NCI-H187 (cell line): ENCODE measurements at places on chromosomes 1 and 21.

DNA sequence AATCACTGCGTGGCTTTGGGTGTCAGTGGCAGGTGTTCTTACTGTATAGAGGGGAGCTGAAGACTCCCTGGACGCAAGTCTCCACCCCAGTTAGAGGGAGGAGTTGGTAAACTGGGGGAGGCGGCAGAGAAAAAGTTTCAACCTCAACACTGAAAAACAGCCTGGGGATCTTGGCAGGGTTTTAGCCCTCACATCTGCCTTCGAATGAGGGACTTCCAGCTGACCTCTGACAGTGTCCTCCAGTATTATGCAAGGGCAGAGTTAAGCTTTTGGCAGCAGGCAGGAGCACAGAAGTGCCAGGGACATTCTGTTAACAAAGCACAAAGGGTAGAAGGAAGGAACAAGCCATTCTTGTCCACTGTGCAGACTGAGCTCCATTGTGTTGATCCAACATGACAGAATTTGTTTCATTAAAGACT, 41.2 kb upstream of the RAB4A start:
- no peak for DNase-seq

- DNase-seq = no peak
Observed at GRCh38 chr1:115090186-115090490, 835 bp upstream of the TSPAN2 start.

GRCh38 chr1:84756001-84756400, 65.7 kb upstream of the SSX2IP start:
- no peak for DNase-seq

- DNase-seq = no peak
Observed at GRCh38 chr1:63829349-63830327, 55.8 kb downstream of the ROR1 start.

DNA sequence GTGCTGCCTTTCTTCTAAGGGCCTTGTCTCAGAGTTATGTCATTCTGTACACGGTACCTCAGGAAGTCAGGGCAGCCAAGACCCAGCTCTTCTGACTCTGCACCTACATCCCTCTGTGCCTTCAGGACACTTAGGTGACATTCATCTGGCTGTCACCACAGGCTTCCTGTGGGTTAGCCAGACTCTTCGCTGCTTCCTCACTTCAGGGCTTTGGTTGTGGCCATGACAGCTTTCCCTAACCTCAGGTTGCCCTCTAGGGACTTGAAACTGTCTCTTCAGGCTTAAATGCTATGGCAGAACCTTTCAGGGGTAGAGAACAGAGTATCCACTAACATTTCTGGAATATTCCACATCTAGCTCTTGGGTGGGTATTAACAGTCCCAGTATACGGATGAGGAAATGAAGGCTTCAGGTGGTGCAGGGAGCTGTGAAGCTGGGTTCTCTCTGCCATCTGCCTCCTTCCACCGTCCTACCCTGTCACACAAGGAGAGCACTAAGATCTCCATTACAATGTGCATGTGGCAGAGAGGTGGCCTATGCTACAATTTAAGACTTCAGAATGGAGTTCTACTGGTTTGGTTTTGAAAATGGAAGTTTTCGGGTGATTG, 9.9 kb downstream of the TSSK3 start:
- DNase-seq = no peak

DNA sequence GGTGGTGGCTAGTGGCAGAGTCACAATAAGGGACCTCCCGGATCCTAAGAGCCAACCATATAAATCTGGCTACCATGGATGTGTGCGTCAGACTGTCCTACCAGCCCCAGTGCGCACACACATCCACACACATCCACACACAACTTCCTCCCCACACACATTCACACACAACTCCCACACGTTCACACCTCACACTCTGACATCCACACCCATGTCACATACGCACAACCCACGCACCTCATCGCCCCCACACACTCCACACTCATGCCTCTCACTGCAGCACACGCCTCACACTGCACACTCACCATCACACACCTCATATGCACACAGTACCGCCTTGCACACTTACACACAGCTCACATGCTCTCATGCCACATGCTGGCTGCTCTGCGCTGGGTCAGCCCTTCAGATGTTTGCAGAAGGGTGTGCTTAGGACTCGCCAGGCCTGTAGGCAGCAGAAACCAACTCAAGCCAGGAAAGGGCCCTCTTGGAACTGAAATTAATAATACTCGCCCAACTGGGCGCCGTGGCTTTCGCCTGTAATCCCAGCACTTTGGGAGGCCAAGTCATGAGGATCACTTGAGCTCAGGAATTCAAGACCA, 3.0 kb downstream of the LDLRAD2 start:
- DNase-seq = no peak

GRCh38 chr21:16620786-16621320, 891.1 kb downstream of the USP25 start:
- no peak for DNase-seq

GRCh38 chr1:116850436-116850835, 59.3 kb upstream of the PTGFRN start:
- no peak for DNase-seq

DNA sequence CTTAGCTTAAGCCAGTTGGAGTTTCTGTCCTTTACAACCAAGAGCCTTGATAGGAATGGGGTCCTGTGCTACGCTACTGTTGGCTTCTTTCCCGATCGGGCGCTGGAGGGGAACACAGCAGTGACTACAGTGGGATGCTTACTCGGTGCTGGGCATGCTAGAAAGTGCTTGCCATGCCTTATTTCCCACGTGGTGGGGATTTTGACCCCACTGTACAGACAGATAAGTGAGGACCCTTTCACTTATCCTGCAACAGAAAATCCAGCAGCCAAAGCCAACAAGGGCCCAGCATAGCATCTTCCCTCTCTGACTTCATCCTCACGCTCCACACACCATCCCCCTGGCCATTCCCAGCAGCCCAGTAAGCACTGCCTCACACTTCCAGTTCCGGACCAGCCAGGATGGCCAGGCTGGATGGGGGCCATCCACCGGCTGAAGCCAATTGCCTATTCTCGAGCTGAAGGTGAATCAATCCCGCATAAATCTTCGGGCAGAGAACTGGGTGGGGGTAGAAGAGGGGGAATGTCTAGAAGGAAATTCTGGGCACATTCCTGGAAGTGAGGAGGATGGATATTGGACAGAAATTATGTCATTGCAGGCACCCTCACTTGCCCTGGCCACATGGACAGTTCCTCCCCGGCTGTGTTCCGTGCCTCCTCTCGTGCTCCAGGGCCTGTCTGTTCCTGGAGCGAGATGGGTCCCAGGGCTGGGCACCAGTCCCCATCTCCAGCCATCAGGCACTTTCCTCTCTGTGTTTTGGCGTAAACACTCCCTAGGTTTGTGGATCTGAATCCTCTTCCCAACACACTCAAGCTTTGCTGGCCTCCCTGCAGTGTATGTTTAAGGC, 2.0 kb upstream of the ABCG1 start:
- DNase-seq = no peak

GRCh38 chr1:17101261-17101660, 18.0 kb downstream of the PADI2 start:
- DNase-seq = no peak

GRCh38 chr1:94806441-94806871, 13.7 kb upstream of the SLC44A3 start:
- DNase-seq = no peak
